ENCODE measurements at places on chromosomes 11 and 22. TPM values are rescaled to one million over a fixed set of nuclear protein-coding genes. Genes with fewer than 3 reads are reported as not detected.

DNA sequence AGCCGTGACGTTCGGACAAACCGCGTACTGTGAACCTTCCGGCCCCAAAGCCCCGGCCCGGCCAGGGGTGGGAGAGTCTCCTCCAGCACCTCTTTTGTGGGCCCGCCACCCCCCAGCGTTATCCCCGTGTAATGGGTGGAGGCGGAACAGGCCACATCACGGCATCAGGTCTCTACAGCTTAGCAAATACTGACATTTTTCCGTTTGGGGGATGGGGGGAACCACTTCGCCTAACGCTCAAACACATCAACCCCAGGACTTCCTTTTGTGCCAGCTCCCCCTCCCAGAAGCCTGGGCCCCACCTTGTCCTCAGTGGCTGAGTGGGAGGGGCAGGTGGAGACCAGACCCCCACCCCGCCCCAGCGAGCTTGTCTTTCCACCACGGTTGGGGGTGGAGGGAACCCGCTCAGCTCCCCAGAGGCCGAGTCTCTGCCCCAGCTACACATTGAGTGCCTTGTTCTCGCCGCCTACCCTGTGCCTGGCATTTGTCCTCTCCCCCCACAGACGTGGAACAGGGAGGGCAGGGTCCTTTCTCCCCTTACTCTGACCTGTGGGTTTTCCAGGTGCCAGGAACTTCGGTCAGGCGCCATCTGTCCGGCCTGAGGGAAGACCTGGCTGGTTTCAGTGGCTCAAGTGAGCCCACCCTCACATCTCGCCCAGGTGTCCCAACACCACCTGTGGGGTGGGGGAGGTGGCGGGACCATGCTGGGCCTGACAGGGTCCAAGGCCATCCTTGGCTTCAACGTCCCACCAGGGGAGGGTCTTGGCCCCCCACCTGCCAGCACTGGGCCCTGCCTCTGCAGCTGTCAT lies 29.6 kb downstream of the SBF1 start:
- H3K4me1 ChIP-seq, result no peaks in the 10 kb centered on the region
- H3K27me3 ChIP-seq, result no peaks in the 10 kb centered on the region
- peaks cover 25% of the 10 kb centered on the region for H3K36me3 ChIP-seq
- no peak overlapping the region for H3K4me3 ChIP-seq

GRCh38 chr22:19911540-19912270 lies 29.9 kb upstream of the COMT start:
- no peaks in the 10 kb centered on the region for H3K36me3 ChIP-seq
- H3K4me1 ChIP-seq, result no peaks in the 10 kb centered on the region
- no peak overlapping the region for H3K4me3 ChIP-seq
- no peaks in the 10 kb centered on the region for H3K27me3 ChIP-seq

GRCh38 chr11:59152312-59152951 lies 9.8 kb downstream of the FAM111A start:
- H3K27ac ChIP-seq, result peak overlapping the region; percentile 83
- no peaks in the 10 kb centered on the region for H3K27me3 ChIP-seq
- H3K4me3 ChIP-seq, result peak overlapping the region; percentile 44
- H3K4me1 ChIP-seq, result peaks cover 28% of the 10 kb centered on the region
- DNase-seq, result no peak
- no peaks in the 10 kb centered on the region for H3K36me3 ChIP-seq

DNA sequence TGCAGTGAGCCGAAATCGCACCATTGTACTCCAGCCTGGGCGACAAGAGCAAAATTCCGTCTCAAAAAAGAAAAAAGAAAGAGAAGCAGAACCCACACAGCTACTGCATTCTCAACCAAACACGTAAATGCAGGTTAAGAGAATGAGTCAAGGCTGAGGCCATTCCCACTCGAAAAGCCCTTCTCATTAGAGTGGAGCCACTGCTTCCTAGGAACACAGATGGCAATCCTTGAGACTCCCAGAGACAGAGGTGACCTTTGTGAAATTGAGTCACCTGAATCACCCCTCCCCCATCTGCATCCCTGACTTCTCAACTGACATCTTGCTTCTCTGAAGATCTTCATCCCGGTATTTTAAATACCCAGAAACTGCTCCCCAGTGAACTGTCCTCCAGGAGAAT lies 8.2 kb downstream of the PACSIN2 start:
- no peak for DNase-seq
- H3K27me3 ChIP-seq, result no peaks in the 10 kb centered on the region

DNA sequence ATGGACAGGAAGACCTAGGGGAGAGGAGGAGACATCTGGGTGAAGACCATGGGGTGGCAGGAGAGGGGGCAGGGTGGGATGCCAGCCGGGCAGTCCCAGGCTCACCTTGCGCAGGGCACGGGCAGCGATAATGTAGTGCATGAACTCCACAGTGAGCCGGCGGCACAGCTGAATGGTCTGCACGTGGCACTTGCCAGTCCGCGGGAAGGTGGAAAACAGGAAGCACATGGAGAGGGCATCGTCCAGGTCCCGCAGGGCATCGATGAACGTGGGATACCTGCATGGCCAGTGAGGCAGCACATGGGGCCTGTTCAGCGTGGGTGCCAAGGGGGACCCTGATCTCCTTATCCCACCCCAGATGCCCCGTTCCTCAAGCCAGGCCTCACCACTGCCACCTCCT lies 7.3 kb downstream of the PES1 start:
- H3K27ac ChIP-seq, result no peak overlapping the region
- H3K4me1 ChIP-seq, result no peaks in the 10 kb centered on the region
- DNase-seq, result no peak

GRCh38 chr11:71428861-71429435 lies 19.2 kb downstream of the DHCR7 start:
- no peak overlapping the region for H3K4me3 ChIP-seq
- no peak overlapping the region for H3K27ac ChIP-seq
- DNase-seq, result no peak
- no peaks in the 10 kb centered on the region for H3K27me3 ChIP-seq

- peaks cover 57% of the 10 kb centered on the region for H3K4me1 ChIP-seq
- no peaks in the 10 kb centered on the region for H3K36me3 ChIP-seq
- peak overlapping the region; percentile 92 for H3K4me3 ChIP-seq
- no peaks in the 10 kb centered on the region for H3K27me3 ChIP-seq
- DNase-seq, result peak; percentile 89
- H3K27ac ChIP-seq, result peak overlapping the region; percentile 100
Measured at GRCh38 chr11:7520011-7520942, 6.5 kb downstream of the PPFIBP2 start.

The PGA4 gene
- total RNA-seq, result not detected

The RASSF7 gene
- total RNA-seq, result 15.1 TPM

GRCh38 chr11:12211331-12212065 lies 101.1 kb downstream of the MICAL2 start:
- no peak for DNase-seq
- no peak overlapping the region for H3K4me3 ChIP-seq
- H3K27me3 ChIP-seq, result no peaks in the 10 kb centered on the region

DNA sequence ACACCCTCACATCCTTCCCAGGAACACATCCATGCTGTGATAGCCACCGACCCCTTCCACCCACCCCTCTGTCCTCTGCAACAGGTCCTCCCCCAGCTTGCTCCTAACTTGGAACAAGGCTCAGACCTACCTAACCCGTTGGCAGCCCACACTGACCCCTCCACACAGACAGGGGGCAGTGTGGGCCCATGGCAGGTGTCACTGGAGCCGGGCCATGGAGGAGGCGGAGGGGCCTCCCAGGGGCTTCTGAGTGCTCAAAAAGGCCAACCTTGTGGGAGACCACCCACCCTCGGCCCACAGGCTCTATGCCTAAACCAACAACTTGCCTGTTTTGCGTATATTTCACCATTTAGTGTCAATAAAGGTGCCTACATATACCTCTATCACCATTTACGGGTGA lies 57.0 kb downstream of the CERK start:
- H3K36me3 ChIP-seq, result peaks cover 7% of the 10 kb centered on the region
- DNase-seq, result no peak
- H3K4me1 ChIP-seq, result peaks cover 24% of the 10 kb centered on the region
- H3K27ac ChIP-seq, result no peak overlapping the region

GRCh38 chr11:73321604-73322381 lies 13.7 kb downstream of the ARHGEF17 start:
- no peaks in the 10 kb centered on the region for H3K36me3 ChIP-seq
- H3K4me3 ChIP-seq, result no peak overlapping the region
- H3K27ac ChIP-seq, result peak overlapping the region; percentile 99
- DNase-seq, result no peak
- peaks cover 62% of the 10 kb centered on the region for H3K4me1 ChIP-seq

DNA sequence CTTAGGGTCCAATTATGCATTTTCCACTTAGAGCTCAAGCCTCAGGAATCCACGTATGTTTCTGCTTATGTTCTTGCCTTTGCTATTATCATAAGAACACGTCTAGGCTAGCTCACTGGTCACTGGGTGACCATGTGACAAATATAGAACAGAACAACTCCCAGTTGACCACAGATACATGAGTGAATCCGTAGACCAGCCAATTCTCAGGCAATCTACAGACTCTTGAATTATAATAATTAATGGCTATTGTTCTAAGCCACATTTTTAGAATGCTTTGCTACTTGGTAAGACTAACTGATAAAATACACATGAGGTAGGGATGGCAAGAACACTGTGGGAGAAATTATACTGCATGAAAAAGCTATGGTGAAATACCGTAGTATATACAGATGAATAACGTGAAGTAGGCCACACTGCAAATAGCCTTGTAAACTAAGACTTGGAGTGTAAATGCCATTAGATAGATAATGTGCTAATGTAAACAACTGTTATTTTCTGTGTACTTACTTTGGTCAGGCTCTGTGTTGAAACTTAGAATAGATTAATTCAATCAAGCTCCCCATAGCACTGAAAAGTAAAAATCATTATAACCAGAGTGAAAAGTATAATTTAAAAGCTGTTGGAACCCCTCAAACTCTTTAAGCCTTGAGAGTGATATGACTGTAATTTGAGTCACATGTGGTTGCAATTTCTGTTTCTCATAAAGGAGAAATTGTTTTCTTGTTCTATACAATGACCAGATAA lies 366.2 kb upstream of the CCDC179 start:
- H3K36me3 ChIP-seq, result no peaks in the 10 kb centered on the region
- H3K4me3 ChIP-seq, result no peak overlapping the region
- H3K27ac ChIP-seq, result no peak overlapping the region
- H3K4me1 ChIP-seq, result no peaks in the 10 kb centered on the region
- H3K27me3 ChIP-seq, result no peaks in the 10 kb centered on the region

Measured in GM12878 (cell line).